ENCODE measurements at places on chromosomes 4 and X.

- no peak for DNase-seq
Measured at GRCh38 chr4:145337391-145337790, 144.3 kb upstream of the SMAD1 start.

DNA sequence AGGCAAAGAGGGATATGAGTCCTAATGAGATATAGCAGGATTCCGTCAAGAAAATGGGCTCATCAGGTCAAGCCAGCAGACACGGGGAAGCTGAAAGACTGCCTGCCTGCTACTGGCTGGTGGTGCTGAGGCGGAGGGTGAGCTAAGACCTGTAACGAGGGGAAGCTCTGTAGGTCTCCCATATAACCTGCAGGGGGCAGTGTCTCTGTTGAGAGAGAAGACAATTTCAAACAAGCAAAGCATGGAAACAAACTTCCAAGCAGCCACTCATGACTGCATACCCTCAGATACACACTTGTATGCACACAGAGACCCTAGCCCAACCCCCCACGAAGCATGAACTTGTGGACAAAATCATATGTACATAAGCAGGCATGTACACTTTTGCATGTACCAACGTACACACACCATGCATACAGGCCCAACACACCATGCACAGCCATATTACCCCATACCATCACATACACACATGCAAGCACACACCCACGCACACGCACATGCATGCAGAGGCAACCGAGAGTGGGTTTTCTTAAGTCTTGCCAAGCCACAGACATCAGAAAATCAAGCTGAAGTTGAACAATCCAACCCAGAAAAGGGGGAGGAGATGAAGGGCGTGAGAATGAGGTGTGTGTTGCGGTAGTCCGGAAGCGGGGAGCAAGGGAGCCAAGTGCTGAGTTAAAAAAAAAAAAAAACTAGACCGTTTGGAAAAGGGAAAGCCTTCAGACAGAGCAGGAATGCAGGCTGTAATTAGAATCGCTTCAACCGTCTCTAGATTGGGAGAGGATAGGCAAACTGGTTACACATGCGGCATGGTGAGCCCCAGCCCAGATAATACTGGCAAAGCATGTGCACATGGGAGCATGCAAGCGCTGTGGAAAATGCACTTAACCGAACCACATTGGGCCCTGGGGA, 71.0 kb downstream of the PJA1 start:
- peak; percentile 48 for DNase-seq

DNA sequence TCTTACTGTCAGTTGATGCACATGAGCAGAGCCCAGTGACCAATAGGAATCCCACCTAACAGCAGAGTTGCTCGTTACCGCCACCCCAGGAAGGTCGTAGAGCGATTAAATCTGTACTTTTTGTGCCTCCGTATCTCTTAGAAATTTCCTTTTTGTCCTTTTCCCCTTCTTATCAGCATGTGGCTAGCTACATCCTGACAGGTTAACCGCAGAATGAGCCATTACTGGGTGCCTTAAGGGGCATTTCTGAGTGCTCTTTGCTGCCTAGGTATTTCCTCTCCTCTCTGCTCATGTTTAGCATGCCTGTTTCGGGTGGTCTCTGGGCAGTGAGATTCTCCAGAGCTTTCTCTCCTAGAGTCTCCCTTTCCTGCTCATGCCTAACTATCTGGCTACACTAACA, 530.5 kb downstream of the FAM133A start:
- no peak for DNase-seq

DNA sequence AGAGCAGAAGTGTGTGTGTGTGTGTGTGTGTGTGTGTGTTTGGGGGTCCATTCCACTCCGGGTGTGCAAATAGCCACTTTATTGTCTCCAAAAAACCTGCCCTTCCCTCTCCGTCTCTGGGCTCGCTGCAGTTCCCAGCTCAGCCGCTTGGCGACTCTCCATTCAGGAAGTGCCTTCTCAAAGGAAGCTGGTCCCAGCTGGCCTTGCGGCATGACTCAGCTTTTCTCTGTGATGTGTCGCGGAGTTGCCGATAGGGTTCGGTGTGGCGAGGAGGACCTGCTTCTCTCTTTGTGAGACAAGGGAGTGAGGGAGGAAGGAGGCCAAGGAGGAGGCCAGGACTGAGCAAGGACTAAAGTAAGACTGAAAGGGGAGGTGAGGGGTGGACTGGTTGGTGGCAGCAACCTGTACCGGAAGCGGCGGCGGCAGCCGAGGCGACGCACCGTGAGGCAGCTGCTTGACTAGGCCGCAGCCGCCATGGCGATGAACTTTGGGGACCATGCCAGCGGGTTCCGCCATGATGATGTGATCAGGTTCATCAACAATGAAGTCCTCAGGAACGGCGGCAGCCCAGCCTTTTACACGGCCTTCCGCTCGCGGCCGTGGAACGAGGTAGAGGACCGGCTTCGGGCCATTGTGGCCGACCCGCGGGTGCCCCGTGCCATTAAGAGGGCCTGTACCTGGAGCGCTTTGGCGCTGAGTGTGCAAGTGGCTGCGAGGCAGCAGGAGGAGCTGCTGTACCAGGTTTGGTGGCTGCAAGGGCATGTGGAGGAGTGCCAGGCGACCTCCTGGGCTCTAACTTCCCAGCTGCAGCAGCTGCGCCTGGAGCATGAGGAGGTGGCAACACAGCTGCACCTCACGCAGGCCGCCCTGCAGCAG, at the start of gene TEX13C:
Gene TEX13C, plus strand, starts transcription at position 226 of the 876 bp plus-strand sequence. Its CDS starts 249 bp downstream, at position 475.
- DNase-seq, result no peak

DNA sequence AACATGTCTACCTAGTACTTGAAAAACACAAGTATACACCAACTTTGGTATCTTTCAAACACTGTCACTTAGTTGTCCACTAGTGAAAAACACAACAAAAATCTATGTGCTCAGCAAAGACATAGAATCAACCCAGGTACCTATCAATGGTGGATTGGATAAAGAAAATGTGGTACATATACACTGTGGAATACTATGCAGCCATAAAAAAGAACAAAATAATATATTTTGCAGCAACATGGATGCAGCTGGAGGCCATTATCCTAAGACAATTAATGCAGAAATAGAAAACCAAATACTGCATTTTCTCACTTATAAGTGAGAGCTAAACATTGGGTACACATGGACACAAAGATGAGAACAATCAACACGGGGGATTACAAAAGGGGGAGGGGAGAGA, 148.7 kb downstream of the ENOX2 start:
- no peak for DNase-seq
